ENCODE measurements at places on chromosomes 16 and 17.
A peak's percentile ranks its signal among the peaks of the same experiment; 100 is the strongest.

- peak; percentile 92 for DNase-seq
These were observed 707 bp downstream of the NUFIP2 start for GRCh38 chr17:29292992-29293889.

GRCh38 chr16:51084074-51084928 lies 66.8 kb downstream of the SALL1 start:
- DNase-seq: peak; percentile 60

GRCh38 chr17:71519285-71519684 lies 601.5 kb upstream of the SOX9 start:
- DNase-seq: no peak

DNA sequence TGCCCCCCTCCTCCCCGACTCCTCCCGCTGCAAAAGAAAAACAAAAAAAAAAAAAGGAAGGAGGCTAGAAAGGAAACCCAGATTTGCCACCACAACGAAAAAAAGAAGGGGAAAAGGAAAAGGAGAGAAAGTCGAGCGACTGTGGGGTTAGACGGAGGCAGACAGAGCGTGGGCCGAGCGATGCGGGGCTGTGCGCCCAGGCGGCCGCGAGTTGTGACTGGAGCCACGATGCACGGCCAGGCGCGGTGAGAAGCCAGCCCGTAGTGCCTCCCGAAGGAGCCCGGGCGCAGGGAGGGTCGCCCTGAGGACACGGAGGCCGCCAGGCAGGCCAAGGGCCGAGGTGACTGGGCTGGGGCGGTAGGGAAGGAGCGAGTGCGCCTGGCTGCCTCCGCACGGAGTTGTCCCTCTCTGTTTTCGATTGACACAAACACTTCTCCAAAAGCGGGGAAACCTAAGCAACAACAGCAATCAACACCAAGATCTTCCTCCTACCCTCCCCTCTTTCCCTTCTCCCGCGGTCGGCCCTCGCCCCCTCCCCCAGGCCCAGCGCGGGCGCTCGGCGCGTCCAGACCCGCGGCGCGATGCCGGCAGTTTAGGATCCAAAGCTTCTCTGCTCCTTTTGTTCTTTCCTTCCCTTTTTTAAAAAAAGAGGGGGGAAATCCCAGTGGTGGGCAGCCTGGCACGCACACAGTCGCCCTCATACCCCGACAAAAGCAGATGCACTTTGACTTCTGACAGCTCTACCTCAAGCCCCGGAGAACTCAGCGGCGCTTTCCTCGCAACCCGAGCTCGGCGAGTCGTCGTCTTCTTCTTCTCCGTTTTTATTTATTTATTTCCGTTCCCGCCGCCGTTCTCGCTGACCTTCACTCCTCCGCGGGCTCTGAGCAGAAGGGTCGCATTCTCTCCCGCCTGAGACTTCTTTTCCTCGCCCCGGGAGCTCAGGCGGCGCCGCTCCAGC lies at the start of gene LHX1:
Gene LHX1 (plus strand): TSS at position 475 of the 958 bp plus-strand sequence. CDS start 723 bp downstream, outside the sequence.
- peak; percentile 86 for DNase-seq

GRCh38 chr16:51276336-51276735 lies 125.3 kb upstream of the SALL1 start:
- no peak for DNase-seq

GRCh38 chr16:9661336-9662017 lies 520.8 kb downstream of the GRIN2A start:
- no peak for DNase-seq

- DNase-seq: peak; percentile 97
These were observed at the start of gene HYDIN for GRCh38 chr16:71230122-71230845. HYDIN (minus strand) TSS chr16:71230722; CDS start chr16:71186895, 43,827 bp downstream.

All from endodermal cell (in vitro differentiated cells).